Activated effector memory CD4-positive, alpha-beta T cell treated with Interleukin-2 at 50 U/mL for 16 hours (primary cell): ENCODE measurements at places on chromosomes 3 and 15.

DNA sequence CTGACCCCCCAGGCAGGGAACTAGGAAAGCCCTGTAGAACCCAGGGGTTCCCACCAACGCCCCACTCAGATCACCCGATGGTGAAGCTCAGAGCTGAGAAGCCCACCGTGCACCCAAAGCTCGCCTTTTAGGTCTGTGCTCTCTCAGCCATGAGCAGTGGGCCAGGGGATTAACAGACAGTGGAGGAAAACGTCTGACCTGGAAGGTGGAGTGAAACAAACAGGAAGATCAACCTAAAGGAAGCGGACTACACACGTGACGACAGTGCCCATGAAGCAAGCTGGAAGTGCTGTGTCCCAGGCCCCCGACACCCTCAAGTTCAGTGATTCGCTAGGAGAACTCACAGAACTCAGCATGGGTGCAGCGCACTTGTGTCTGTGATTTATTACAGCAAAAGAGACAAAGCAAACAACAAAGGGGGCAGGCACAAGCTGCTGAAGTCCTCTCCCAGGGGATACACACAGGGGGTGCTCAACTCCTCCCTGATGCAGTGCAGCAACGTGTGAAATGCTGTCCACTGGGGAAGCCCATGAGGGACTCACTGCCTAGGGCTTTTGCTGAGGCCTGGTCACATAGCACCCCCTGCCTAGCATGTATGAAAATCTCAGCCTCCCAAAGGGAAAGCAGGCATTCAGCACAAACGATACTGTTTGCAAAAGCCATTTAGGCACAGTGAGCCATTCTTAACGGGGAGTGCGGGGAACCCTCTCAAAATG lies 43.5 kb downstream of the CFAP92 start:
- no peak for DNase-seq

DNA sequence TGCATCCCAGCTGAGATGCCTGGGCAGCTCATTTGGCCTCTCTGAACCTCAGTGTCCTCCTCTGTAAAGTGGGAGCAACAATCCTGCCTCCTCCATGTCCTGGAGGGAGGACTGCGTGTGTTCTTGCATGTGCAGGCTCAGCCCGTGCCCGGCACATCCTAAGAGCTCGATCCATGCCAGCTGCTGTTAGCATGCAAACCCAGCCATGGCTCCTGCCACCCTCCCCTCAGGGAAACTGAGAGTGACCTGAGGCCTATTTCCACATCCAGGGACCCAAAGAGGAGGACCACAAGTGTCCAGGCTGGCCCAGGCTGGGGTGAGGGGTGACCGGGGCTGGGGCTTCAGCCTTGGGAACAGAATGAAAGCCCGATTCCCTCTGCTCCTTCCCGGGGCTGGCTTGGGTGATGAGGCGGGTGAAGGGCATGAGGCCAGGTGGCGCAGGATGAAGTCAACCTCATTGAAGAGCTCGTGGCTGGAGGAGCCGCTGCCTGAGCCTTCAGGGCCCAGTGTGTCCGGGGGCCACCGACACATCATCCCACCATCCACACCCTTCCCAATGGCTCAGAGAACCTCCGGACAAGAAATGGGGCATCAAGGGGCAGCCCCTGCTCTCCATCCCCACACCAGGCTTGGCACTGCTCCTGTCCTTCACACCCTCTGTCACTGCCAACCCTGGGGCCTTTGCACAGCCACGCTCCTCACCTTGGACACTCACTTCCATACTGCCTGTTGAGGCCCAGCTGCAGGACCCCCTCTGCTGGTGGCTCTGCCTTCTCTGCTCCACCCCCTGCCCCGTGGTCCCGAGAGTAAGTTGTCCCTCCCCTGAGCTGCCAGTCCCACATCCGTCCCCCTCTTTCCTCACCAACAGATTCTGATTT lies 42.5 kb downstream of the ADAMTS7 start:
- no peak for DNase-seq

- DNase-seq: no peak
Measured at GRCh38 chr3:125078951-125079674, 23.3 kb upstream of the HEG1 start.

DNA sequence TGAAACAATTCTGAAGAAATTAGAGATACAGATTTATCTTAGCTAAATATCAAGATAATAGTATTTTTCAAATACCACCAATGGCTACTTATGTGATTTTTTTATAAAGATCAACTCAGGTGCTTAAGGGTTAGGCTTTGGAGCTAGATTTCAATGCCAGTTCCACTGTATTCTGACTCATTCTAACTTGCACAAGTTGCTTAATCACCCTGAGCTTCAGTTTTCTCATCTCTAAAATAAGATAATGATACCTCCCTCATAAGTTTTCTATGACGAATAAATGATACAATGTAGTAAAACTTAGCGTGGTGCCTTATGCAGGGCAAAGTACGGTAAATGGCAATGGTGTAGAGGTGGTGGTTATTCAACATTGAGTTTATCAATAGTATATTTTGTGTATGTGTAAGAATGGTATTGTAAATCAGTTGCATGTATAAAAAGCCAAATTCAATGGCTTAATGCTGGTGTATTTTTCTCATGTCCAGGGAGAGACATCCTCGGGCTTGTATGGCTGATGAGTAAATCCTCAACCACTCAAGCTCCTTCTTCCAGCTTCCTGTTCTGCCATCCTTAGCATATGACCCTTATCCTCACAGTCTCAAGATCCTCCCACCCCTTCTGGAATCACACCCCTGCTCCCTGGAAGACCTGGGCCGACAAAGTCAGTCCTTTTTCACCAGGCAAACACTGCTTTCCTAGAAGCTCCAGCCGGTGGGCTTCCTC lies 505.9 kb upstream of the CFAP20DC start:
- DNase-seq: no peak

- no peak for DNase-seq
Measured at GRCh38 chr15:35383506-35383905, 162.5 kb downstream of the DPH6 start.

- no peak for DNase-seq
Measured at GRCh38 chr15:48435321-48435720, 104.1 kb downstream of the DUT start.

- no peak for DNase-seq
Measured at GRCh38 chr3:42301446-42302175, 35.6 kb upstream of the CCK start.

GRCh38 chr15:42140383-42141070 lies 15.9 kb downstream of the PLA2G4F start:
- DNase-seq: no peak

DNA sequence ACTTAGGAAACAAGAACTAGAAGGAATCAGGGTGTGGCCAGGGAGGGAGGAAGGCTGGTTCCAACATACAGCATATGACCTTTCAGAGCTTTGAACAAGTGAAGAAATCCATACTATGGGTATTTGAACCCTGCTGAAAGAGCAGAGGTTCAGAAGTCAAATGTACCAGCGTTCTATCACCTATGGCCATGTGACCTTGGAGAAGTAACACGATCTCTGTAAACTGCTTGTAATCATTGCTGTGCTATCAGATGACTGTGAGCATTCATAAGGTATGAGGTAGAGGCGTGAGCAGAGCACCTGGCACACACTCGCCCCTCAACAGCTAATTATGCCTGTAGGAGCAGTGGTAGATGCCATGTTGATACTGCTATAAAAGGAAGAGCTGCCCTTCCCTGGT lies 55.2 kb downstream of the KLHL6 start:
- DNase-seq: no peak

GRCh38 chr3:149660462-149660861 lies 2.6 kb upstream of the WWTR1 start:
- no peak for DNase-seq

DNA sequence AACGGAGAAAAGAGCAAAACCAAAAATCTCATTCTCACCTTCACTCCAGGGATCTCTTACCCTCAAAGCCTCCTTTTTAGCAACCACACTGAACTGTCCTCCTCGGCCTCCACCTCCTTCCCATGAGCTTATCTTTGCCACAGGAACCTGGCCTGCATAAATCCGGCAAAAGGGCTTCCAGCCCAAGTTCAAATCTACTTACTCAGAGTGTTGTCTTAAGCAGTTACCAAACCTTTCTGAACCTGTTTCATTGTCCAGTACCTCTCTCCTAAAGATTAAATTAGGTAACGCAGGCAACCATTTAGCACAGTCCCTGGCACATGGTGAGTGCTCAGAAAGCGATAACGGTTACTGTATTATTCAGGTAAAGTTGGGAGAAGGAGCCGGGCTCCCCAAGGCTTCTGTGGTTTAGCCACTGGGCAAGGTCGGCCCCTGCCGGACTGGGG lies 777 bp downstream of the CIB1 start:
- no peak for DNase-seq

DNA sequence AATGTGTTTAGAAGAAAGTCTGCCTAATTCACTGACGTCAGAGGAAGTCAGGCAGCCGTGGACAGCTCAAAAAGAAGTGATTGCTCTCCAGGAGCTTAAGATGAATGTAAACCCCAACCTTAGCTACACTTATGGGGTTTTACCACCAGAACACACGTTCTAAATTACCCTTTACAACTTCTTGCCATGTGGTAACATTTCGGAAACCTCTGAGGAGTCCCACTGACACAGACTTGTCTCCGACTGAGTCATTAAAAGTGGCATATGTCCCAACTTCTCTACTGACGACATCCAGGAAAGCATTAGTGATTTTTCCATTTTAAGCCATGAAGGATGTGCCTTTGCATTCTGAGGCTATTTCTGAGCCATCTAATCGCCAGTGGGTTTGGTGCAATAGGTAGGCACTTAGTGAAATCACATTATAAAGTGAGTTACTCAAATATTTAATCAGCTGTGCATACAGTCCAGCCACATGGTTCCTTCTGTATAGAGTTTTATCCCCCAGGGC lies 32.4 kb downstream of the C2CD4A start:
- no peak for DNase-seq

- DNase-seq: no peak
Measured at GRCh38 chr3:141234283-141234682, 2.7 kb downstream of the PXYLP1 start.

- no peak for DNase-seq
Measured at GRCh38 chr15:58222679-58223078, 84.5 kb downstream of the AQP9 start.

- DNase-seq: no peak
Measured at GRCh38 chr3:155435821-155436220, 142.3 kb upstream of the STRIT1 start.

- DNase-seq: no peak
Measured at GRCh38 chr15:64808785-64809453, 16.5 kb downstream of the PIF1 start.

GRCh38 chr3:123832692-123833397 lies 51.3 kb downstream of the MYLK start:
- no peak for DNase-seq

DNA sequence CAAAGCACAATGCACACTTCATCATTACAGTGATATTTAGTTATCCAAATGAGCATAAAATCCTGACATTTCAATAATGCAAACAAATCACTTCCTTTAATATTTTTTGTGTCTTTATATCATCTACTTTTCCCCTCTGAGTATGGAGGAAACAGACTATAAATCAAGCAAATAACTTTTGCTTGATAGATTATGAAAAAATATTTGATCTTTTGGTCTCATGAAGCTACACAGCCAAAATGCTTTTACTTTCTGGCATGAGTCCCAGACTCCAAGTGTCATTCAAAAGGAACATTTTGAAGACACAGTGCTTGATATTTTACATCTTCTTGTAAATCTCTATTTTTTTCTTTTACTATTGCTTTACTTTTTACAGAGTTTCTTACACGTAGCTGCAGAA lies 215.3 kb upstream of the ROBO1 start:
- DNase-seq: no peak

DNA sequence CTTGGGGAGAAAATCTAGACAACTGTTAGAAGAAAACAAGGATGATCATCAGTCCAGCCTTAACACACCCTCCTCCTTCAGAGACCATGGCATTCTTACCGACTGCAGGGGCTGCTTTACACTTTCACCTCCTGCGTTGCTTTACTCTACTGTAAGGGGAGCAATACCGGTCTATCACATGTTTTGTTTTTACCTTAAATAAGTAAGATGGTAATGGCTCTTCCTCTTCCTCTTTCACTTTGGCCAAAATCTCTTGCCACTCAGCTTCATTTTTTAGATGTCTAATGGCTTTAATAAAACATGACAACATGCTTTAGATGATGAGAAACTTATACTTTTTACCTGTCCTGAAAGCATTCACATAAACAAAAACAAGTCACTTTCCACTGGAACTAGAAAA lies 33.4 kb upstream of the STIMATE start:
- no peak for DNase-seq

- DNase-seq: no peak
Measured at GRCh38 chr3:30535525-30535924, 70.9 kb upstream of the TGFBR2 start.

DNA sequence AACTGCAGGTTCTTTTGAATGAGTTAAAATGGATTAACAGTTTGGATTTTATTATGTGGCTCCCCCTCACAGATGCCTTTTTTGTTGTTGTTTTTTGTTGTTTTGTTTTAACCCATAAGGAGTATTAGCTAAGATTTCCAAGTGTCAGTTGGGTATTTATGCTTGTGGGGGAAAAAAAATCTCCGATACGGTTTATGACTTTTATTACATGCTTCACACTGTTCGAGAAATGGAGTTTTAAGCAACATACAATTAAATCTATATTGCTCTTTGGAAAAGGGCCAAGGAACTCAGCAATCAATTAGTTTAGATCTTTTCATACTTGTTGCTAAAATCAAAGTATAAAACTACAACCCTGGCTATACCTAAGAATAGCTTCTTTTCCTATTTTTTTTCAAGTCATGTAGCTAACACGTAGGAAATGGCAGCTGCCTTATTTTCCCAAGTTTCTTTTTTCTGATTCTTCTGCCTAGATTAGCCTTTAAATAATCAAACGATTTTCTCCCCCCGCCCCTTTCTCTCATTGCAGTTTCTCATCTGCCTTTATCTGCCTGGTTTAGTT lies 16.0 kb downstream of the NR2F2 start:
- no peak for DNase-seq

DNA sequence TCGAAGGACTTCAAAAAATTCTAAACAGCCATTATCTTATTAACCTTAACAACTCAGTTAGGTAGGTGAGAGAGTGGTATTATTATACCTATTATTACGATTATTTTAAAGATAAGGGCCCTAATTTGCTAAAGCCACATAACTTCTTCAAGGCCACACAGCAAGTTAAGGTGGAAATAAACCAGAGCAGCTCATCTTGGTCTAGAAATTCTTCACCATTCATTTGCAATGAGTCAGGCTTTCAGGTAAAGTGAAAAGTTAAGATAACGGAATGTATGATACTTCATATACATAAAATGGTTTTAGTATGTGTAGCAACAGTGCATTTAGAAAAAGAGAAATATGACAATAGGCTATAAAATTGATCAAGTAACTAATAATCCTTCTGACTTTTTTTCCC lies 920.2 kb downstream of the ROBO1 start:
- DNase-seq: no peak

DNA sequence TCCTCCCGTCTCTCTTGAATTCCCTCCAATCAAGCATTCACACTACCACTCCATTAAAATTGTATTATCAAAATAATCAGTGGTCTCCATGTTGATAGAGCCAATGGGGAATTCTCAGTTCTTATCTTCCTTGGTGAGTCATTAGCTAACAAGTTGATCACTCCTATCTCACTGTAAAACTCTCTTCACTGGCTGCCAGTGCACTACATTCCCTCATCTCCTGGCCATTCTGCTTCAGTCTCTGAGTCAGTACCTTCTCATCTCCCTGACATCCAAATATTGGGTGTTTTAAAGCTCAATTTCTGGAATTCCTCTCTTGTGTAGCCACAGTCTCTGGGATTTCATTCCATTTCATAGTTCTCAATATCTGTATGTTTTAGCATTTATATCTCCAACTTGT lies 175.2 kb downstream of the ALDH1A2 start:
- no peak for DNase-seq

GRCh38 chr3:109339714-109340648 lies 2.6 kb upstream of the DPPA4 start:
- no peak for DNase-seq
